ENCODE measurements at places on chromosomes 7 and 10. TPM values are rescaled to one million over a fixed set of nuclear protein-coding genes. Genes with fewer than 3 reads are reported as not detected.

The SMNDC1 gene
- total RNA-seq = 17.0 TPM

The NUTM2E gene
- total RNA-seq = not detected

GRCh38 chr10:132906836-132907235, 35.5 kb downstream of the CFAP46 start:
- DNase-seq = no peak

The SLC39A12 gene
- not detected for total RNA-seq

GRCh38 chr10:649798-650440, 39.5 kb downstream of the DIP2C start:
- no peak for DNase-seq

GRCh38 chr10:103789771-103790201, 65.6 kb downstream of the SH3PXD2A start:
- DNase-seq = no peak

DNA sequence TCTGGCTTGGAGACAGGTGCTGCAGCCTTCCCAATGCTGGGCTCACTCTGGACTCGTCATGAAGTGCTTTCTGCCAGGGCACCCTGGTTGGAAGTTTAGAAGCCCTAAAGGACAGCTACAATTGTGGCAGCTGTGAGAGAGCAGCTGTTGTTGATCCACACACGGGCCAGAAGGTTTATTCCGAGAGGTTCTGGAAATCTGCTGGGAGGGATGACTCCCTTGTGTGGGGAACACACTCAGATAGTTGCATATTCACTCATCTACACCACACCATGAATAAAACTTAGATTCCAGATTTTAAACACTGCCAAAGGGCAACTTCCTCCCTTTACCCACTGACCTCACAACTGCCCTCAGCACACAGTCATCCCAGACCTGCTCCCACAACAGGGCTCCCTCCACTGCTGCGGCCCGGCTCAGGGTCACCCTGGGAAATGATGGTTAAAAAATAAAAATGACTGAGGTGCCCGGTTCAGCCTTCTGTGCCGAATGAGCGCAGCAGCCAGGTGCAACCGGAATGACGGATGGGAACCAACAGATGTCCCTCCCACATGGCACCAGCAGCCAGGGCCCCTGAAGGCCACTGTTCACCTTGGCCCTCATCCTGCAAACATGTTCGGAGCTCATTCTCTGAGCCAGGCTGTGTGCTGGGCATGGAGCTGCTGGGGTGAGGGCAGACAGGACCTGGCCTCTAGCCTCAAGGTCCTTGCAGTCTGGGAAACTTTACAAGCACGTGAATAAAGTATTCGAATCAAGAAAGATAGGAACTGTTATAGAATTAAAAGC, 40.2 kb downstream of the ASB13 start:
- DNase-seq = no peak

DNA sequence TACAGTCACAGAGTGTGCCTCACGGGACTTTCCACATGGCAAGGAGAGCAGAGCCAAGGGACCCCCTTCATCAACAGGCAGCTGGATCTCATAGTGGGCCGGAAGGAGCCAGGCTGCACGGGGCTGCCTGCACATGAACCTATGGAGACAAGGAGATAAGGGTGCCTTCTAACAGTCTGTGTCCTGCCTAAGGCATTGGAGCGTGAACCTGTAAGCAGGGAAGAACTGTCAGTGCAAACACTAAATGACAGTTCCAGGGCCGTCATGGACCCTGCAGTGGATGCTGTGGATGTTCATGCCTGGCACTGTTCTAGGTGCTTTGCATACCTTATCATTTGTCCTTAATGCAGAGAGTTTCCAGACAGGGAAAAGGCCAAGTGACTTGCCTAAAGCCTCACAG, 85.9 kb downstream of the WIPF3 start:
- peak; percentile 75 for DNase-seq

GRCh38 chr10:120605410-120605809, 148.4 kb downstream of the PLPP4 start:
- DNase-seq = peak; percentile 42

The WIPF3 gene
- 7.8 TPM for total RNA-seq

The GRK5 gene
- total RNA-seq = 43.6 TPM

The PLAU gene
- 38.3 TPM for total RNA-seq

The CCDC172 gene
- total RNA-seq = not detected

- DNase-seq = no peak
These were observed 79.5 kb downstream of the EEPD1 start for GRCh38 chr7:36232555-36232954.

DNA sequence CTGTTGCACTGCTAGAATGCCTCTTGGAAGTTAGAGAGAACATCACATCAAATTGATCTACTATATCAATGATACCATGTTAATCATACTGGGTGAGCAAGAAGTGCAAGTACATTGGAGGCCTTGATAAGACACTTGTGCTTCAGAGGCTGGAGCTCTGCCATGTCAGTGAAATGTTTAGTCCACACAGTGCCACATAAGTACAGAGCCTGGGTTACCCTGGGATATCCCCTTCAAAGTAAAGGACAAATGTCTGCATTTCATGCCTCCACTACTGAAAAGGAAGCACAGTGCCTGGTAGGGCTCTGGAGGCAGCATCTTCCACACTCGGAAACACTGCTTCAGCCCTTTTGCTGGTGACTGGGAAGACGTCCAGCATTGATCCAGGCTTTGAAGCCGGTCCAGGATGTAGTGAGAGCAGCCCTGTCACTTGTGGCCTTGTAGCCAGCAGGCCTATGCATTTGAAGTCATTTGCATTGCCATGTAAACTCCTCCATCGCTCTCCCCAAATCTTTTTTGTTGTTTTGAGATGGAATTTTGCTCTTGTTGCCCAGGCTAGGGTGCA, 15.7 kb upstream of the STN1 start:
- no peak for DNase-seq

GRCh38 chr7:141497391-141497790, 53.8 kb upstream of the AGK start:
- DNase-seq = no peak

DNA sequence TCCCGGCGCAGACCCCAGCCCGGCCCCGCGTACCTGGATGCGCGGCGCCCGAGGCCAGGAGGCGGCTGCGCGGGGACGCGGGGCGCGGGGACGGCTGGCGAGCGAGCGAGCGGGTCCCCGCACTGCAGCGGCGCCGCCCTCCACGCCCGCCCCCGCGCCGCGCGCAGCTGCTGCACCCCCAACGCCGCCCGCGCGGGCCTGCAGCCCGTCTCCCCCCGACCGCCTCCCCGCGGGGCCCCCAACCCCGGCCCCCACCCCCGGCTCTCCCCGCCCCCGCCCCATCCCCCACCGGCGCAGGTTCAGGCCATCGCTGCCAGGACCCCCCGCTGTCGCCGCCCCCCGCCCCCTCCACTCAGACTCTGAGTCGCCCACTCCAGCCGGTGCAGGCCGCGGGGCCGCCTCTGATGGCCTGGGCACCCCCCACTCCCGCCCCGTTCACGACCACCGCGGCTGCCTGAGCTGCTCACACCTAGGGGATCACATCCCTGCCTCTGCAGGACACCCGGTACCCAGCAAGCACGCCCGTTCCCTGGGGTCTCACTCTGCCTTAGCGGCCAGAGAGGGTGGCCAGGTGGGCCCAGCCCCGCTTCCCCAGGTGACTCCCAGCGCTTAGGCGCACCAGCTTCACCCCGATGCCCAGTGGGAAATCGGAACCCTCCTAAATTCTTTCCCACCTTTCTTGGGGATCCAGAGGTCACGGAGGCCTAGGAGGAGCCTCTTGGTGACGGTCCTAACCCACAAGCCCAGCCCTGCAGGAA, 13.9 kb upstream of the DNAAF5 start:
- DNase-seq = no peak

GRCh38 chr7:4842319-4843064, 19.3 kb downstream of the PAPOLB start:
- no peak for DNase-seq

- peak; percentile 85 for DNase-seq
These were observed 115.7 kb upstream of the RET start for GRCh38 chr10:42960991-42961795.

DNA sequence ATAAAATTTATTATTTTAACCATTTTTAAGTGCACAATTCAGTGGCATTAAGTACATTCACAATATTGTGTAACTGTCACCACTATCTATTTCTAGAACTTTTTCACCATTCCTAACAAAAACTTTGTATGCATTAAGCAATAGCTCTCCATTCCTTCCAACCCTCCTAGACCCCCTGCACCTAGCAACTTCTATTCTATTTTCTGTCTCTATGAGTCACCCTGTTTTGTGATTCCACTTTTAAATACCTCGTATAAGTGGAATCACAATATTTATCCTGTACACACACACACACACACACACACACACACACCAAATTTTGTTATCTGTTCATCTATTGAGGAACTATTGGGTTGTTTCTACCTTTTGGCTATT, 89.2 kb downstream of the ARID5B start:
- DNase-seq = no peak

DNA sequence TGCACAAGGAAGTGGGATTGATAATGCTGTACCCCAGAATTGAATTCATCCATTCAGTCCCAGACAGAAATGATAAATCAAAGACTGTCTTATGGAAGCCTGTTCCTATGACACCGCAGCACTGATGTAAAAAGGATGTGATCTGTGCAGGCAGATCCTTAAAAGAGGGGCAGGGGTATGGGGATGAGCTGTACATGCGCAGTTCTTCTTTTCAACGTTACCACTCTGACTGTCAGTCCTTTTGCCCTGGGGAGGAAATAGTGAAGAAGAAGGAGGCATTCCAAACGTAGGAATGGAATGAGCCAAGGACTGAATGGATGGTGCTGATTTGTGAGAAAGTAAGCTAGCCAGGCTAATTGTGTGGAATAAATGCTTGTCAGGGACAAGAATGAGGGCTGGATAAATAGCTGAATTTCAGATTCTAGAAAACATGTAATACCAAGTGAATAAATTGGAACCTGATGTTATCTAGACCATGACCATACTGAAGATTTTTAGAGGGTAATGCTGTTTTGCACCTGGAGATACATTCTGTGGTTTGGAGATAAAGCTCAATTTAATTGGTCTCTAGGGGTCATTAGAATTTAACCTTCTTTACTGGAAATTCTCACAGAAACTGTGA, 509.3 kb downstream of the SORCS3 start:
- DNase-seq = no peak

- no peak for DNase-seq
These were observed 26.1 kb downstream of the LRRTM3 start for GRCh38 chr10:66951896-66952295.

GRCh38 chr7:84042110-84042539, 152.5 kb downstream of the SEMA3A start:
- DNase-seq = no peak

DNA sequence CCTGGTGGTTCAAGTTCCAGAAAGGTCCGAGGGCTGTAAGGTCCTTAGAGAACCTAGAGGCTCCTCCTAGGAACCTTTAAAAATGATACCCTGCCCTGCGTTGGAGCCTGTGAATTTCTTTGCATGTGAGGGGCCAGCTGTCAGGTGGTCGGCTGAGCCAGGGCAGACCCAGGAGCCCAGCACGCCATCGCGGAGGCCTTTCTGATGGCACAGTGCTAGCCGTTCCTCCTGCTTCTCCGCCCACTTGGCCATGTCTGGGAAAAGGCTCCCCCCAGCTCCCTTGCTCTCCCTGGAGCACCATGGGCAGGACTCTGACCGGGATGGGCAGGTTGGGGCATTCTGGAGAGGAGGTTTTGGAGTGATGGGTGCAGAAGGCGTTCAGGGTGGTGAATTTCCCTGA, 7.6 kb downstream of the ZNF316 start:
- no peak for DNase-seq

DNA sequence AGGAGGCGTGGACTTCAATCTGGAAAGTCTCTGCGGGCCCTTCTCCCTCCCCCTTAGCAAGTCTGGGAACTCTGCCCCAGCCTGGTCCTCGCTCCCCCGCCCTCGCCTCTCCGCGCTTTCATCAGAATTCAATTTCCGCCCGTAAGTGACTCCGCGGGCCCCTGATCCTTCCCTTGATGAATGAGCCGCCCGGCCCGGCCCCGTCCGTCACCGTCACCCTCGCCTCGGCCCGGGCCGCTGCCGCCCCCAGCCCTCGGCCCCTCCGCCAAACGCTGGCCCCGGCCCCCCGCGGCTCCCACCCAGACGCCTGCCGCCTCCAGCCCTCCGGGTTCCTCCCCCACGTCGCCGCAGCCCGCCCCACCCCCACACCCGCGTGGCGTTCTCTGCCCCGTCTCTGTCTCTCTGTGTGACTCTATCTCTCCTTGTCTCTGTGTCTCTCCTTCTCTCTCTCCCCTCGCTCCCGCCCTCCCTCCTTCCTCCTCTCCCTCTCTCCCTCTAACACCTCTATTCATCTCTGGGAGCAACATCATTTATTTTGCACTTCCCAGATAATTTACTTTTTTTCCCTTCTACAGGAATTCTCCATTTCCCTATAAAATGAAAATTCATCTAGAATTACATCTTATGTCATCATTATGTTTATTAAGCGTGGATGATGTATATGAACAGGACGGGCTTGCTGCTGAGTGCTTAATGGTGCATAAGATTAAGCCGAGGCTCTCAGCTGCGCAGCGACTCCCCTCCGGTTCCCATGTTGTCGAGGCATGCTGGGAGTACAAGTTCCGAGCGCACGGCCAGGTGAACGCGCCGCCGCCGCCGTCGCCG, 91.2 kb upstream of the PAX2 start:
- DNase-seq = no peak

- peak; percentile 91 for DNase-seq
These were observed 208.2 kb downstream of the MGMT start for GRCh38 chr10:129675027-129675769.

DNA sequence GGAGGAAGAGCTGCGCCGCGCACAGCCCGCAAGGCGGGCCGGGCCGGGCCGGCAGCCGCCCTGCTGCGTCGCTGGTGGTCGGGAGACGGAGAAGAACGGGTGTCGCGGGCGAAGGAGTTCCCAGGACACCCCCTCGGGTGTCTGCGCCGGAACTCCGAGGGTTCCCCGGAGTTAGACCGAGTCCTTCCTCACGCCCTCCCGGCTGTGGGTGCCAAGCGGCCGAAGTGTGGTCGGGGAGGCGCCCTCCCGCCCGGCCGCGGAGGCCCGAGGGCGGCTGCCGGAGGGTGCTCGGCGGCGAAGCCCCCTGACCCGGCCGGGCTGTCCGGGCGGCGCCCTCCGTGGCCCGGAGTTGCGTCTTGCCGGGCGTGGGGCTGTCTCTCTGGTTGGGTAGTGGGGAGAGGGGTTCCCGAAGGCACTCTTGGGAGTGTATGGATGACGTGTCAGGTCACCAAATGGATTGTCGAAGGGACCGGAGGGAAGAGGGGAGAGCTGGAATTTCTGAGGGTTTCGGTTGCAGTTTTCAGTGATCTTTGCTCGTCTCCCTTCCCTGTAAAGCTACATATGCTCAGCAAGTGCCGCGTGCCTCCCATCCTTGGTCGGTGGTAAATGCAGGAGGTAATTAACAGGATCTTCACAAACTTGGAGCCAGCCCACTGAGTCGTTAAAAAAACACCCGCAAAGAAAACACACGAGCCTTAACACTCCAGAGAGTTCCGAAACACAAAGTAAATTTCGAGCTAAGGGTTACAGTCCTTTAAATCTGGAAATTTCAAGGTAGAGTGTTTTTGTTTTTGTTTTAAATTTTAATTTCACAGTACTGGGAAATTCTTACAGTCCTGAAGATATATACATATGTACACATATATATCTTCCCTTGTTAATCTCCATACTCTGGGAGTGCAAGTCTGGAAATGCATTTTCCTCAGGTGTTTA, 871 bp downstream of the ST7 start:
- peak; percentile 92 for DNase-seq

All from esophagus muscularis mucosa (tissue), 4 donors.